ENCODE measurements at places on chromosomes 3 and 15.

DNA sequence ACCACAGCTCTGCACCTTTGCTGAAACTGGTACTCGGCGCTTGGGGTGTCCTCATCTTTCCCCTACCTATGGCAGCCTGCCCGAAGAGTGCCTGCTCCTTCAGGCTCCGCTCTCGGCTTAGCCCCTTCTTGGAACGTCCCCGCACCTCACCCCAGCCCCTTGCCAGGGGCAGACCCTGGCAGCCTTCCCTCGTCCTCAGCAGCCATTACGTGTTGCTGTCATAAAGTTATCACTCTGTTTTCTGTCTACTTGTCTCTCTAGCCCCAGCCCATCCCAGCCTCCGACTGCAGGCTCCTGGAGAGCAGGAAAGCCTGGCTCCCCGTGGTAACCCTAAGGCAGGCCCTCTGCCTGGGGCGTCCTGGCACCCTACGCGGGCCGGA lies 5.1 kb upstream of the BAHD1 start:
- DNase-seq = no peak

DNA sequence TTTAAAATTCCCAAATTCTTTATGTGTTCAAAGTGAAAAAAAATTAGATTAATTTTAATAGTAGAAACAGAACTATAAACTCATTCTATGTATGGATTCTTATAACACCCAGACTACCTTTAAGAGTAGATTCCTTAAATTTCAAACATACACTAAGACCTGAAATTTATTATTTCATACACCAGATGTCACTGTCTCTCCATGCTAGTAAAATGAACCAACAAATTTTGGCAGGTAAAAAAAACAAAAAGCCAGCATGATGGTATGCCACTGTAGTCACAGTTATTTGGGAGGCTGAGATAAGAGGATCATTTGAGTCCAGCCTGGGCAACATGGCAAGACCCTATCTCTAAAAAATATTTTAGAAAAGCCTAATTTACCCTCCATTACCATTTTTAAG lies 461.3 kb upstream of the NAALADL2 start:
- DNase-seq = no peak

DNA sequence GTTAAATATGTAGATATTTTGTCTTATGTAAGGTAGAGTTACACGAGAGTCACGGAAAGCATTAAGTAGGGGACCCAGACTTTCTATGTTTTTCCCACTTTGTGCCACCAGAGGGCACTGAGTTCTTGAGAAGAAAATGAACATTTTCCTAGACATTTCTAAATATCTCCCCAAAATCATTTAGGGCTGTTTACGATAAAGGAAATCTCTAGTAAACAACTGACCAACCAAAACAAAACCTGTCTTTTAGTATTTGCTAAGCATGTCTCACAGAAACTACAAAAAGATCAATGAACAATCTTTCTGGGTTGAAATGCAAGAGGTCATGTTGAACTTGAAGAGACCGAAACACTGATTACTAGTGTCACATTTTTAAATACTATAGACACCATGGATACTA lies 16.1 kb downstream of the POU1F1 start:
- peak; percentile 16 for DNase-seq

DNA sequence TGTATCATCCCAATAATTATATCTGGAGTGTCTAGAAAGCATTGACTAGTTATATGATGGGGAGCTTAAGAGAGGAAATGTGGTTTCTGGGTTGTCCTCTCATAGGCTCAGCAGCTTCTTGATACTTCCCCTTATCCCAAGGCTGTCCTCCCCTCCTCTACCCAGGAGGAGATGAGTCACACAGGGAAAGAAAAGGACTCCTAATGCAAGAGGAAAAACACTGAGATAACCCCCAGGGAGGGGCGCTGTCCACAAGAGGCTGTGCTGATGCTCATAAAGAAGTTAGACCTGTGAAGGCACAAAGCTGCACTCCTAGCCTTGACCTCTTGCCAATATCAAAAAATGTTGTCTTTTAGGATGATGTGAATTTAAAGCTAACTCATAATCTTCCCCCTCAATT lies 28.8 kb upstream of the GYG1 start:
- DNase-seq = peak; percentile 29

DNA sequence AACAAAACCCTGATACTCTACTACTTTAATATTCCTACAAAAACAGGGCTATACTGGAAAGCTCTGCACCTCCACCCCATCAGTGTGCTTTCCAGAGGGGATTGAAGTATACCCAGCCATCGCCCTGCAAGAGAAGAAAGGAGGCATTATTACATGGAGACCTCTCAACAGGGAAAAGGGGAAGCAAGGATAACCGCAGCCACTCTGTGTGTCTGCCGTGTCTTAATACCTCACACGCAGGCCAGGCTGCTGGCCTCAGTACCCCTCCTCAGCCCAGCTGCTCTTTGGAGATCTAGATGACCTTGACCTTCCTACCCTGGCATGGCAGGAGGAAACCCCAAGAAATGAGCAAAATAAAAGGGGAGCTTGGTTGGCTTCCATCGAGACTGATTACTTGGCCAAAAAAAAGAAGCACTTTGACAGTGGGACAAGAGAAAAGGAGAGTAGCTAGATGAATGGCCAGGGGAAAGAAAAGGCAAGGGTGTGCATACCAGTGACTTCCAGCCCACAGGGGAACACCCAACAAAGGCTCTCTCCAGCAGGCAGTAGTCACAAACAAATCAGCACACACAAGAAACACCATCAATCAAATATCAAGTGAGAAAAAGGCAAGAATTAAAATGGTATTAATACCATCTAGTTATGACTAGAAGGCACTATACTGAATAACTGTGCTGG lies 129.4 kb downstream of the STT3B start:
- no peak for DNase-seq
